ENCODE measurements at places on chromosomes 6 and 20. TPM values are rescaled to one million over a fixed set of nuclear protein-coding genes. Genes with fewer than 3 reads are reported as not detected.
A peak's percentile ranks its signal among the peaks of the same experiment; 100 is the strongest.

- no peak for DNase-seq
Measured at GRCh38 chr6:66838764-66839163, 1131.7 kb upstream of the EYS start.

DNA sequence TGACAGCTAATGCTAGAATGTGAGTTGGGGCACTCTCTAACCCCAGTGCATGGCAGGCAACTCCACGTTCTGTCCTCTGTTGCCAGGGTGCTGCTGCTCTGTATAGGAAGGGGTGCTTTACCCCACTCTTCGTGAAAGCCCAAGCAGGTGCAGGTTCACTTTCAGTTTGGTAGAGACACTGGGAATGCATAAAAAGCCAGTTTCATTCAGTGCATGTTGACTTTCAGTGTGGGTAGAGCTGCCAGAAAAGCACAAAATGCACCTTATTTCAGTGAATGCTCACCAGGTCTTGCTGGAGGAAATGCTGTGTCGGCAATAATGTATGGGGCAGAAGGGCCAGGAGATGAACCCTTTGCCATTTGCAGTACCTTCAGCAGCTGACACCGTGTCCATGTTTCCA, 62.1 kb upstream of the ADGRB3 start:
- DNase-seq = no peak

- no peak for DNase-seq
Measured at GRCh38 chr6:111119571-111120329, 32.4 kb downstream of the SLC16A10 start.

- DNase-seq = no peak
Measured at GRCh38 chr6:119610754-119611153, 261.2 kb upstream of the MAN1A1 start.

GRCh38 chr6:74074645-74075044, 378.6 kb downstream of the CD109 start:
- DNase-seq = no peak

- peak; percentile 56 for DNase-seq
Measured at GRCh38 chr6:118894425-118895260, 691 bp downstream of the ASF1A start.

DNA sequence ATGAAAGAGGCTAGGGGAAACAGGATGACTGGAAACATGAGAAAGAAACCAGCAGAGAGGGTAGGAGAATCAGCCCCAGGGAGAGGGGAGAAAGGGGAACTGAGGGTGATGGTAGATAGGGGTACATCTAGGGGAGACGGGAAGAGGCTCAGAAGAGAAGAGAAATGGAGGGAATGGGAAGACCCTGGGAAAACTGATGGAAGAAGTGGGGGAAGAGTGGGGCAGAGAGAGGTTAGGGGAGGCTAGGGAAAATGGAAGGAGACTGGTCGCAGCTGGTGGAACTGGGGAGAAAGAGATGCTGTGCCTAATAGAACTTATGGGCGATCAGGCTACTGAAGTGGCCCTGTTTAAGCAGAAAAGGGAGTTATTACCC, 548 bp downstream of the PROCR start:
- no peak for DNase-seq

- DNase-seq = no peak
Measured at GRCh38 chr6:52208612-52209011, 22.4 kb downstream of the IL17A start.

GRCh38 chr6:84356907-84357306, 129.5 kb upstream of the CEP162 start:
- no peak for DNase-seq

DNA sequence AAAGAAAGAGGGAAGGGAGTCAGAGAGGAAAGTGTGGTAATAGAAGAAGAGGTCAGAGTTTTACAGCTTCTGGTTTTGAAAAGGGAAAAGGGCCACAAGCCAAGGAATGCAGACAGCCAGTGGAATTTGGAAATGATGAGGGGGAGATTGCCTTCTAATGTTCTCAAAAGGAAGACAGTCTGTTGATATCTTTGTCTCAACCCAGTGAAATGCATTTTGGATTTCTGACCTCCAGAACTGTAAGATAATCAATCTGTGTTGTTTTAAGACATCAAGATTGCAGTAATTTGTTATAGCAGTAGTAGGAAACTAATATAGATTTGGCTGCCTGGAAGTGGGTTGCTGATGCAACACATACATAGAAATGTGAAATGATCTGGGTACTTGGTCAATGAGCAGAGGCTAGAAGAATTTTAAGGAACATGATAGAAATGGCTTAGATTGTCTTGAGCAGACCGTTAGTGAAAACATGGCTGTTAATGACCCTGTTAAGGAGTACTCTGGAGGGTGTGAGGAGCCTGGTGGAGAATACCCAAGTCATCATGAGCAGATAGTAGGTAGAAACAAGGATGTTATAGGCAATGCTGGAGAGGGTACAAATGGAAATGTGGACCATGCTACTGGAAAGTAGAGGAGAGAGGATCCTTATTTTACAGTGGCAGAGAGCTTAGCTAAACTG, 255.8 kb upstream of the RAB32 start:
- DNase-seq = no peak

- no peak for DNase-seq
Measured at GRCh38 chr6:124512431-124512830, 449.8 kb upstream of the RNF217 start.

- no peak for DNase-seq
Measured at GRCh38 chr20:47468290-47469050, 33.2 kb upstream of the NCOA3 start.

DNA sequence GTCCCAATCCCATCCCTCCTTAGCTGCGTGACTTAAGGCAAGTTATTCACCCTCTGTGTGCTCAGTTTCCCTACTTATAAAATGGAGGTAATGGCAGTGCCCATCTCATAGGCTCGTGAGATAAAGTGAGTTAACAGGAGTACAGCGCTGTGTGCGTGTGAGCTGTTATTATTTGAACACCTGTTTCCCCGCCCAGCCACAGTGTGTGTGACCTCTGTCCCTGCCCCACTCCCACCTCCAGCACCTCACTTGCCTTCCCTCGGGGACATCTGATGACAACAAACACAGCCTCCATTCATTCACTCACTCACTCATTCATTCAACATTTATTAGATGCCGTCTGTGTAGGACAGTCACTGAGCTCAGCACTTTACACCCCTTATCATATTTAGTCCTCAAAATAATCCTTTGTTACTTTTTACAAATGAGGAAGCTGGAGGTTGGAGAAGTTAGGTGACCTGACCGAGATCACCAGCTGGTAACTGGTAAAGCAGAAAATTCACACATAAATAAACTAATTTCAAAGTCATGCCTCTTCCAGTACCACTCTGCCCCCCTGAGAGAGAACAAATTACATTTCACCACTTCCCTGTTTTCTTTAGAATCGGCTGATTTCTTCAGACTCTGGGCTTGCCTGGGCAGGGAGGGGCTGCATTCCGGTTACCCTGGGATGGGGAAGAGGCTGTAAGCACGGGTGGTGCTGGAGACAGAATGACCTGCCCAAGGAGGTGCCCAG, 58.6 kb downstream of the CPNE5 start:
- DNase-seq = no peak

DNA sequence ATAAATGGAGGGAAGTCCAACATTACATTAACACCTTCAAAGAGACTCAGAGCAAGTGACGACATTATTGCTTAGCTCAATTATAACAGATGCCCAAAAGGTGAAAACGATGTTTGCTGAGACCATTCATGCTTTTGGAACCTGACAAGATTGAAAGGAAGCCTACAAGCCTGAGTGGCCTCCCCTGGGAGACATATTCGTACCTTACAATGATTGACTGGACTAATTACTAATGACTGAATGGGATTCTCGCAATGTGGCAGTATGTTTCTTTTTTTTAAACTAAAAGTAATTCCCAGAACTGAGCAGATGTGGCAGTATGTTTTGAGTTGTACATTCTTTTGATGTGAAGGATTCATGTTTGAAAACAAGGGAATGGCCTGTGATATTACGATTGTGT, 49.9 kb downstream of the VEGFA start:
- no peak for DNase-seq

- DNase-seq = no peak
Measured at GRCh38 chr20:32397567-32398084, 39.5 kb downstream of the ASXL1 start.

- DNase-seq = no peak
Measured at GRCh38 chr6:118709859-118710350, 58.5 kb upstream of the CEP85L start.

DNA sequence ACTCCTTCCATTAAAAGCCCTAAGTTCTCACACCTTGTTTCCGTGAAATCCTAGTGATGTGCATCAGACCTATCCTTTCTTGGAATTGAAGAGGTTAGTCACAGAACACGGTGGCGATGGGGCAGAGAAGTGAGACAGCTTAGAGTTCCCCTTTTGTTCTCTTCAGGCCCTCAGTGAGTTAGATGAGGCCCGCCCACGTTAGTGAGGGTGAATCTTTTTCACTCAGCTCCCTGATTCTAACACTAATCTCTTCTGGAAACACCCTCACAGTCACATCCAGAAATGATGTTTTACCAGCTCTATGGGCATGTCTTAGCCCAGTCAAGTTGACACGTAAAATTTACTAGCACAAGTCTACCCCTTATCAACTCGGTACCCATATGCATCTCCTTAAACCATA, 172.7 kb upstream of the NOX3 start:
- DNase-seq = no peak

DNA sequence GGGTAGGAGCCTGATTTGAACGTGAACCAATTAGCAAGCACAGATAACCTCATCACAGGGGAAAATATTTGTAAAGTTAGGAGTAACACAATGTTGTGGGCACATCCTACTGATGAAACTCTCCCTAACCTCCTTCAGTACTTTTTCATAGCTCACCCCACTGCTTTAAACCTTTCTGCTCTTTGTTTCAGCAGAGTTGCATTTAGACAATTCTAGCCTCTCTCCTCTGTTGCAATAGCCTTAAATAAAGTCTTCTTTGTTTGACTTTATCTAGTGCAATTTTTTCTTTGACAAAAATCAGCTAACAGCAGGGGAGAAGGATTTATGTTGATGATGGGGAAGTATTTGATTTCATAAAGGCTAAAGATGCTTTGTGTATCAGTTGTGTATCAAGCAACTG, 14.1 kb downstream of the C6orf141 start:
- no peak for DNase-seq

DNA sequence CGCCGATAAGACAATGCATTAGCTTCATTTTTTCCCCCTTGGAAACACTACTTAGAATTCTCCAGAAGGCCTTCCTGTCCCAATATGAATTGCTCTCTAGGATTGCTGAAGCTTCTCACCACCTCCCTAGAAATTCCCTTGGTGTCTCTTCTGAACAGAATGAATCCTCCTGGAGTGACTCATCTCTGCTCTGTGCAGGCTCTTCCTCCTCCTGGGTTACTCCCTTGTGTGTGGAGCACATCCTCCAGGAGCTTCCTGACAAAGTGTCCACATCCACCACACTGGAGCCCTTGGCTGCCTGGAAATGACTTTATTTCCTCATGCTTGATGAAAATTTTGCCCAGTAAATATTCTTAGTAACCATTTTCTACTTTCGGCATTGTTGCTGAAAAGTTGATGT, 54.4 kb downstream of the DTNBP1 start:
- DNase-seq = no peak

DNA sequence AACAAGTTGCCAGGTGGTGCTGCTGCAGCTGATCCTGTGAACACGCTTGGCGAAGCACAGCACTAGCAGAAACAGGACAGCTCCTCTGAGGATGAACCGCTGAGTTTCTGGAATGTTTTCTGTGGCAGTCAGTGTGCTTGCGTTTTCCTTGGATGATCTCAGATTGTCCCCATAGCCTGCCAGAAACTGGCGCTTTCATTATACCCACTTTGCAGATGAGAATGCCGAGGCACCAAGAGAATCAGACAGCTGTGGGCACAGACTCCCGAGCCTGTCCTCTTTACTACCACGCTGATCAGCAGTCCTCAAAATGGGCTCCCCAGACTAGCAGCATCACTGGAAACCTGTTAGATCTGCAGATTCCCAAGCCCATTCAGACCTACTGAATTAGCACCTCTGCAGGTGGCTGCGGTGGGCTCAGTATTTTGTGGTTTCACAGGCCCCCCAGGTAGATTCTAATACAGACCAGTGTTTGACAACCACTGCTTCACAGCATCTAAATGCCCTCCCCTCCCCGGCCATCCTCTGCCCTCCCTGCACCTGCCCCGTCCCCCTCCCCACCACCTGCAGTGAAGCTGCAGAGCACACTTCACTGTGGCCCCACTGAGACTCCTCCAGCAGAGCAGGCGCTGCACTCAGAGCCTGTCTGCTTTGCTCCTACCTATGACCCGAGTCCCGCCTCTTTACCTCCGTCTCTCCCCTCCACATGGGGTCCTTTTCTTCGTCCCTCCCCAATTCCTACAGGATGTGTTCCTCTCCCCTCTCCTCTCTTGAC, 29.6 kb downstream of the SPATA2 start:
- DNase-seq = no peak

GRCh38 chr6:139583420-139583819, 209.0 kb upstream of the CITED2 start:
- no peak for DNase-seq

- DNase-seq = no peak
Measured at GRCh38 chr20:59645761-59646171, 41.4 kb downstream of the PHACTR3 start.

GRCh38 chr6:132512342-132512637, 626 bp downstream of the STX7 start:
- no peak for DNase-seq

DNA sequence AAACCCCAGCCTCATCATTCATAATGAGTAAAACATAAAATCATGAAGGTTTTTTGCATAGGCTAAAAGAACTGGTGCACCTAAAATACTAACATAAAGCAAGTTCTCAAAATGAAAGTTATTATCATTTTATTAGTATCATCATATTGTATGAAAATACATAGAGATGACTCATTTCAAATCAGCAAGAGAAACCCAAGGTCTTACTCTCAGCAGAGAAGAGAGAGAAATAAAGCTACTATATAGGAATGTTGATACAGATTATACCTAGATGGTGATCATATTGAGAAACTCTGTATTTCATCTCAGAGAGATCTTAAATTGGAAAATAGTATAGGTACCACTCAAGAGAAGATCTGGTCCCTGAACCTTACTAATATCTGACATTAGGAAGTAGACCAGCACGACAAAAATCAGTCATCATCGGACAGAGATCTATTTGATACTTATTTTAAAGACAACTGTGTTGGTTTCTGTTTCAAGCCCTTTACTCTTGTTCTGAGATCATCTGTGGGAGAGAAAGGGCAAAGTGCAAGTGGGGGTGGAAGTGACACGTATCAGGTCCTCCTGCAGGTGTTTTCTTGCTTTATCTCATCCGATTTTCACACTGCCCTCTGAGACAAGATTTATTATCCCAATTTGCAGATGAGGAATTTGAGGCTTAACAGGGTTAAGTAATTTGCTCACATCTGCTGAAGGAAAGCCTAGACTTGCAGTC, 532.3 kb downstream of the MAFB start:
- no peak for DNase-seq

The CST4 gene
- not detected for total RNA-seq

The CUL7 gene
- 30.4 TPM for total RNA-seq

The SMOC2 gene
- 17.8 TPM for total RNA-seq

The TRERF1 gene
- total RNA-seq = 9.5 TPM

The LRFN2 gene
- total RNA-seq = not detected

The SOX4 gene
- 44.1 TPM for total RNA-seq

The CD83 gene
- 5.7 TPM for total RNA-seq

The EYA2 gene
- total RNA-seq = 30.0 TPM

The PCK1 gene
- total RNA-seq = not detected

The KCNG1 gene
- 6.8 TPM for total RNA-seq

The SCGN gene
- total RNA-seq = 2.6 TPM
